ENCODE measurements at places on chromosomes 5 and 9. TPM values are rescaled to one million over a fixed set of nuclear protein-coding genes. Genes with fewer than 3 reads are reported as not detected.

The DRD1 gene
- not detected for total RNA-seq

The NAIF1 gene
- 7.0 TPM for total RNA-seq

The ELOVL7 gene
- 6.3 TPM for total RNA-seq

The SPINK13 gene
- 0.58 TPM for total RNA-seq

The BARX1 gene
- total RNA-seq, result not detected

The TMEM215 gene
- total RNA-seq, result not detected

GRCh38 chr9:123269281-123269680, 895 bp upstream of the STRBP start:
- DNase-seq, result no peak

- no peak for DNase-seq
These were observed 4.8 kb upstream of the DPM2 start for GRCh38 chr9:127942216-127943010.

GRCh38 chr5:17433406-17433805, 64.6 kb upstream of the TAF11L2 start:
- no peak for DNase-seq

- DNase-seq, result peak; percentile 71
These were observed 120.6 kb downstream of the TTLL11 start for GRCh38 chr9:121972501-121972981.

Data from epithelial cell of proximal tubule (primary cell).